ENCODE measurements at places on chromosomes 5 and 9.

DNA sequence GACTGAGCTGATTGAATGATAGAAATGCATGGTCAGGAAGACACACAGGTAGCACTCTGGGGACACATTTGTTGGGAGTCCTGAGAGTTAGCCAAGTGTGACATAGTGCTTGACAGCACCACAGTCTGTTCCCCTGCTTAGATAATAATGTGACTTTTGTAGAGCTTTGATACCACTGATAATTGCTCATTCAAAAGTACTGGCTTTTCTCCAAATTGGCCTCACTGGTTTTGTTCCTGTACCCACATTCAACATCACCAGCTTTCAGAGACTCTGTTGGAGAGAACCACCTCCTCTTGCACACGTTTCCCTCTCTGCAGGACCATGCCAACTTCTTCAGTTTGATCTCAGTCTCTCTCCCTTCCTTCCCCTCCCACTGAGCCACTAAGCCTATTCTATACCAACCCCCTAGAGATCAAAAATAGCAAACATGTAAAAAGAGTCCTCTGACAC is 52.5 kb upstream of the IL7R start:
- no peak for DNase-seq

DNA sequence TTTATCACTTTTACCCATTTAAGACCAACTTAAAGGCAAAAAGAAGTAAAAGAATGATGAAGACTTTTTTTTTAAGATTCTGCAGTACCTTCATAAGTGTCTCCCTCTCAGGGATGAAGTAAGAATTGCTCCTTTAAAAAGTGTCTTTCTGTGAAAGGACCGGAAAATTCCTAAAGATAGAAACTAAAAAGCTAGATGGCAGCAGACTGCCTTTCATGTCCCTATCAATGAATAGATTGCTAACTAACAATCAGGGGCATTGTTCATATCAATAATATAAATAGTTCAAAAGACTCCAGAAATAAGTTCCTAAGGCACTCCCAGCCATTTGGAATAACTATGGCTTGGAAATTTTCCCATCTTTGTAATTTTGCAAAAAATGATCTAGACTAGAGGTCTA is 558.0 kb downstream of the PDE4D start:
- no peak for DNase-seq

GRCh38 chr5:50898966-50899365 is 232.5 kb downstream of the PARP8 start:
- DNase-seq, result no peak

DNA sequence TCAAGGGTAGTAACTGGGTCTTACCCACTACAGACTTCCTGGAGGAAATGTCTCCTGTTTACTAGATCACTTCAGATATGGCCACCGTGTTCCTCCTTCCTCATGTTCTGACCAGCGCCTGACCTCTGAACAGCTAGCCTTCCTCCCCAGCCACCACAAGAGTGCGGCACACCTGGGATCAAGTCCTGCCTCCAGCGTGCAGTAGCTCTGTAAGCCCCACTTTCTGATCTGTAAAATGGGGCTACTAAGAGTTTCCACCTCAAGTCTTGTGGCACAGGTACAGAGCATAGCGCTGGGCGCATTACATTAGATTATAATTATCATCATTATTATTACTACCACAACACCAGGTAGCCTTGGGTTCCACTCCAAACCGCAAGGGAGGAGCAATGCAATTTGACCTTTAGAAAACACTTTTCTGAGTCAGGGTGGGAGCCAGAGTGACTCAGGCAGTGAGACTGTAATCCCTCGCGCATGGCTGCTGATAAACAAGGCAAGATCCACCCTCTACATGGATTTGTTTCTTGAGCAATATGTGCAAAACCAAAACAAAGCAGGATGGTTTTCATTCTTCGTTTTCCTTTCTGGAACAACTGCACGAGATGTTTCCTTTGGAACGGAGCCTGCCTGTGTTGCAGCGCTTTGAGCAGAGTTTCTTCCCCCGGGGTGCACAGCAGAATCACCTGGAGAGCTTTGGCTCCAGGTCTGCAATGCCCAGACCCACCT is 65.0 kb upstream of the ANGPTL2 start:
- peak; percentile 98 for DNase-seq

DNA sequence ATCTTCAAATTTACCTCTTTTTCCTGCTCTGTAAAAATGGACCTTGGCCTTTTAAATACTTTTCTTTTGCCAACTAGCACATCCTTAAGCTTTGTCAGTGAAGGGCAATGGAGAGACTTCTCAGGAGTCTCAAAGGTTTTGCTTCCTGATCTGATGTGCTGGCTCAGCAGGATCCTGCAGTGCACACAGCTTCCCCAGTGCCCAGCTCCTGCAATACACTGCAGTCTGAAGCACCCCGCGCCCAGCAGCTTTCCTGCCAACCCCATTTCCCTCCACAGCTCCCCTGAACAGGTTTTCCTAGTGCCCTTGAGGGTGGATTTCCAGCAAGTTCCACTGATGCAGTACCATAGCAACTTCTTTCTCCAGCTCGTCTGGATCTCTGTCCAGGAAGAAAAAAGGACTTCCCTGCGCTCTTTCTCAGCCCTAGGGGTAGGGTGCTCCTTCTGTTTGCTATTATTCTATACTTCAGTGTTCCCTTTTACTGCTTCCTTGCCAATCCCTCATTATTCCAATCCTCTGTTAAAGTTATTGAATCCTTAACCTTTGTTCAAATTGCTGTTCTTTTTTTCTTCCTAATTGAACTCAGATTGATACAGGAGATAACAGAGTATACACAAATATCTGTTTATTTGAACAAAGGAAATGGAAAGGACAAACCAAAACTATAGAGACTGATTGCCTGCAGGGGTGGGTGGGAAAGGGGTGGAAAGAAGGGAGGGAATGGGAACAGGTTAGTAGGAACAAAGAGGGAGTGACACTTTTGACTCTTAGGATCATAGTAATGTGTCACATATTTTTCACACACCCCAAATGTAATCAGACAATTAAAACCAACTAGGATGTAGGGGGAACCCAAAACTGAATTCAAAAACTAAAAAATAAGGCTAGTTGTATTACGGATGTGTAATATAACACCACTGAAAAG is 8.5 kb downstream of the SNAPC3 start:
- no peak for DNase-seq

- no peak for DNase-seq
These were observed 127.6 kb downstream of the ST8SIA4 start for GRCh38 chr5:100775533-100775855.

- DNase-seq, result no peak
These were observed 90.6 kb downstream of the FBXO4 start for GRCh38 chr5:42015681-42016080.

DNA sequence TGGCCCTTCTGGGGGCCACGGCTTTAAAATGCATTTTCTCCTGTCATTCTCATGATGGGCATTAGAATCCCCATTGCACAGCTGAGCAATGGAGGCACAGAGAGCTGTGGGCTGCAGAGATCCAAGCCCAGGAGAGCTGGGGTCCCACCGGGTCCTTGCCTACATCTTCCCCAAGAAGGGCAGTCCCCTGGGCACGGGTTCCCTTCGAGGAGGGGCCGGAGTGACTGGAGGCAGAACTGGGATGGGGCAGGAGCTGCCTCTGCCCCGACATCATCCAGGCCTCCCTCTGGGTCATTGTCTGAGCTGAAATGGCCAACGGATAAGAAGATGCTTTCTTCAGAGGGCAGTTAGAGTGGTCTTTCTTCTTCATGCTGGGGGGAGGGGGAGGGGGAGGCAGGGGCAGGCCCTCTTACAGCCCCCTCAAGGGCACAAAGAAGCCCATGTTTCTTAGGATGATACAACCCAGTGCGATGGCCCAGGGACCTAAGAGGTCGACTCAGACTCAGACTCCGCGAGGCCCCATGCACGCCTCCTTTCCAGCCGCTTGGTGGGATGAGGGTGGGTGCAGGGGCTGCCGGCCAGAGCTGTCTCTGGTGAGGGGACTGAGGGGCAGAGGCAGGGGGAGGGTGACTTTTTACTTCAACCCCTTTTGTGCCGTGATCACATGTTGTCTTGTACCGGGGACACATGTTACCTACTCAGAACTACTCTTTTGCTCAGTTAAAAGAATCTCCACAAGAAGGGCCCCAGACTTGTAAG is 112.4 kb upstream of the IRX2 start:
- DNase-seq, result no peak

GRCh38 chr9:292915-293314 is 78.2 kb downstream of the DOCK8 start:
- DNase-seq, result no peak

DNA sequence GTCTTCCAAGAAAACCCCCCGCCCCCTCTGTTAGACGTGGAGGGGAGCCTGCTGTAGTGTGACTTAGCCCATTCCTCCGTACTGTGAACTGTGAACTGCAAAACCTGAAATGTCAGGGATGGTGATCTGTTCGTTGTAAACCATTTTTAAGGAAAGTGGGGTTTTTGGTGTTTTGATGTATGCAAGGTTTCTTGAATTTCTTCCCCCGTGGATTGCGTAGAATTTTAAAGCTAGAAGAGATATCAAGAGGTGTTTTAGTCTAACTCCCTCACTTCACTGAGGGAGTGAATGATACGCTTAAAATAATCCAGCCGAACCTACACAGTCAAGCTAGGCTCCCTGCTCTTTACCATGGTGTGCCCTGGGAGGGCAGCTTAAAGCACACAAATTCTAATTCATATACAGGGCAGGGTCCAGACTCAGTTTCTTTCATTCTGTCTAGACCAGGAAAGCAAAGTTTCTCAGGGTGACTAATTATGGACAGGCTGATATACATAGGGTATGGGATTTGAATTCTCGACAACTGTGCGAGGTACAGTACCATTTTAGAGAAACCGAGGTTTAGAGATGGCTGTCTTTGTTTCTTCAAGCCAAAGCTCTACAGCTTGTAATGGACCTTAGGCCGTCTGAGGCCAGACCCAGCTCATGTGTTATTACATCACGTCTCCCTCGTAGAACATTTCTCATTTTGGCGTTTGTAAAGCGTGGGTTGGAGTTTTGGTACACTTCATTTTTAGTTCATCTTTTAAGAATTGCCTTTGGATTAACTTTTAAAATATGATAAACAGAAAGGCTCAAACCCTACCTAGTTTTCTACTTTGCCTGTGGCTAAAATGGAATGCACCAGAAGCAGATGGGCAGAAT is 2.7 kb downstream of the PTGER4 start:
- peak; percentile 63 for DNase-seq

DNA sequence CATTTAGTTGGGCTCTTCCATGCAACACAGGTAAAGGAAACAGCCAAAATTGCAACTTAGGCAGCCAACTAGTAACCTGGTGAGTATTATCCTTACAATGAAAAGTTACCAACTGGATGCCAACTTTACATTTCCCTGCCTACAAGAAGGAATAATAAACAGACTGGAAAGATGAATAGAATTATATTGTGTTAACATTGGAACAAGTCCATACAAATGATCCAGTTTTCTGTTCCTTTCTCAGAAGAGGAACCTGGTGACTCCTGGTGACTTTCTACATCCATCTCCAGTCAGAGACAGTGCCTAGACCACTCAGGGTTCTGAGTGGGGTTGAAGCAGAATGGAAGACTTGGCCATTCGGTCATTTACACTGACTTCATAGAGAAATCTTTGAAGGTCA is 20.6 kb downstream of the MARCHF3 start:
- DNase-seq, result no peak

DNA sequence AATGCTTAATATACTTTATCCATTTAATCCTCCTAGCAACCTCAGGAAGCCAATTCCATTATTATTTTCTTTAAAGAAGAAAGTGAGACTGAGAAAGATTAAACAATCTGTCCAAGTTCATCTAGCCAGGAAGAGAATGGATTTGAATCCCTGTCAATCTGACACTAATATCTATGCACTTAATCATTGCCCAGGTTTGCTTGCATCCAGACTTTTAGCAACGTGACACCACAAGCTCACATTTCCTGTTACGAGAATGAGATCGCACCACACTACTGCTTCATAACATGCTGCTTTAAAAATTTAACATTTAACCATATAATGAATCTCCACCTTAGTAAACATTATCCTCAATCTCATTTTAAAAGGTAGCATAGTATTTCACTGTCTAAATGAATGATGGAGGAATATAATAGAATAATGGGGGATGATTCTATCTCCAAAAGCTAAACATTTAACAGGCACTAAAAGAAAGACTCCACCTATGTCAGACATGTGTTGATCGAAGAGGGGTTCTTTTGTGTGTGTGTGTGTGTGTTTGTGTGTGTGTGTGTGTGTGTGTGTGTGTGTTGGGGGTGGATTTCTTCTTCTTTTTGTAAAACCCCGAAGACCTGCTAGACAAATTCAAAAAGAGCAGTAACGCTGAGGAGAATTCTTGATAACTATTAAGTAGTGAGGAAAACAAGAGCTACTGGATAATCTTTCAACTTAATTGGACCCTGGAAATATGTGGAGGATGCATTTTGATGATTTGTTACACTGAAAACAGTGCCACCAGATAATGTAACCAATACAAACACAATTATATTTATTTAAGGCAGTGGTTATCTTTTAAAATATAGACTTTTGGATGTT is 138.7 kb upstream of the NR3C1 start:
- no peak for DNase-seq

- DNase-seq, result no peak
These were observed 64.1 kb downstream of the ZFAND5 start for GRCh38 chr9:72300873-72301272.

DNA sequence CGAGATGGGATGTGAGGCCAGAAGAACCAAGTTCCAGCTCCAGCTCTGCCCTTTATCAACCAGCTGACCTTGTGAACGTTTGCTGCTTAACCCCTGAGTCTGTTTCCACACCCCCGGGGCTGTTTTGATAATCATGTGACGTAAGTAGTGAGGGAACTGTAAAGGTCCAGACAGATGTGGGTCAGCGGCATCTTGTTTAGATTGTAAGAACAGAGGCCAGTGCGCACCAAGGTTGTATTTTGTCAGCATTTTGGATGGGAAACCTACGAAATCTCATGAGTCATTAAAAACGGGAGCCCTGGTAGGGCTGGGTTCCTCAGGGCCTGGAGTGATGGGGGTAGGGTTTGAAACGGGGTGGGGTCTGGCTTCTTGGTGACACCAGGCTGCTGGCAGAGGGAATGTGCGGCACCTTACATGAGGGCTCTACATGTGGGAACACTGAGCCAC is 13.8 kb upstream of the COL15A1 start:
- DNase-seq, result no peak

GRCh38 chr5:3024976-3025375 is 273.5 kb upstream of the IRX2 start:
- no peak for DNase-seq

DNA sequence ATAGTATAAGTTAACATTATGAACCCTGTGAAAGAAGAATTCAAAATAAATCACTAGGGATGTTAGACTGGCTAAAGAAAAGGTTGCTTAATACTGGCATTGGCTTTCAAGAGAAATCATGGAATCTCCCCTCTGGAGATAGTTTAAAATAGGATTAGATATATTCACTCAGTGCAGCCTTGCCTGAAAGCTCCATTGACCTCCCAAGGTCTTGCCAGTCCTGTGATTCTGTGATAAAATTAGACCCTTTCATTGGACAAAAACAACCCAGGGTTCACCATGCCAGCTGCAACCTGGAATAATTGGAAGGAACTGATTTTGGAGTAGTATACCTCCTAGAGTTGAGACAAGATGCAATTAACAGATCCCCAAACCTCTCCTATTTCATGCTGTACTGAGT is 588.1 kb upstream of the MEF2C start:
- DNase-seq, result no peak

DNA sequence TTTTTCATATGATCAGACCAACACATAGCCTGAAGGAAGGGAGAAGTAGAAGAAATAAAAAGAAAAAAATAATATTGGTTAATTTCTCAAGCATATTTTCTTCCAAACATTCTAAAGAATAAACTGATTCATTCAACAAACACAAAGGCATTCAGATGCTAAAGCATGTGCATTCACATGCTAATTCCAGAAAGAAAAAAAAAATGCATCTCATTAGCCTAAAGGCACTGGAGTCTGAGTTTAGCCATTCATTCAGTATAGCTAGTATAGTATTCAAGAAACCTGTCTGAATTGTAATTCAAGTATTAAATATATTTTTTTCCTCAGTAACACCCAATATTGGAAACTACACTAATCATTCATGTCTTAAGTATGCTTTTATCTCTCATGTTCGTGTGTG is 61.0 kb upstream of the FER start:
- DNase-seq, result no peak
